ENCODE measurements at places on chromosomes 2 and 18. TPM values are rescaled to one million over a fixed set of nuclear protein-coding genes. Genes with fewer than 3 reads are reported as not detected.

- DNase-seq: no peak
These were observed 35.5 kb downstream of the STAT1 start for GRCh38 chr2:190978389-190979053.

DNA sequence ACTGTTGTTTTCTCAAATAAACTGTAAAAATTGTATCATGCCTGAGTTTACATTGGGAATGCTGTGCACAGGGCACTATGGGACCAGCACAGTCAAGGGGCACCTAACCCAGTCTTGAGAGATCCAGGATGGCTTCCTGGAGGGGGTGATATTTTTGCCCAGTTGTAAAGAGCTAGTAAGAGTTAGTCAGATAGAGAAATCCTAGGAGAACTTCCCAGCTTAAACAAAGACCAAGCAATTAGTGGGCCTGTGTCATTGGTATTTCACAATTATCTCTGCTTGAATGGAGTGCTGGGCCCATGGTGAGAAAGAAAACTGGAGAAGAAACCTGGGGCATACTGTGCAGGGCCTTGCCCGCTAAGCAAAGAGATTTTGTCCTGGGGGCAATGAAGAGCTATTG, 12.2 kb downstream of the XDH start:
- no peak for DNase-seq

GRCh38 chr2:223635080-223635479, 32.9 kb upstream of the SCG2 start:
- no peak for DNase-seq

DNA sequence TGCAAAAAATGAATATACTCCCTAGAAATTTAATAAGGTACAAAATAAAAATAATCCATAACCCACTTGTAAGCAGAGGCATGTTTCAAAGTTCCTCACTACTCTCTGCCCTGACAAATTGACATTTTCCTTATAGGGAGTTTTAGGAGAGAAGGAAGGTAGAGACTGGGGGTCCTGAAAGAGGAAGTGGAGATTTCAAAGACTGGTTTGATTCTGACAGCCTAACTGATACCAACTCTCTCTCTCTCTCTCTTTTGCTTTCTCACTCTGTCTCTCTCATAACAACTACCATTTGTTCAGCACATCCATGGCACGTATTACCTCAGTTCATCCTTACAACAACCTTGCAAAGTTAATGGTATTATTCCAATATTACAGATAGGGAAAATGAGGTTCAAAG, 18.6 kb downstream of the FZD7 start:
- no peak for DNase-seq

- no peak for DNase-seq
These were observed 18.8 kb downstream of the TSHZ1 start for GRCh38 chr18:75229437-75229836.

- DNase-seq: no peak
These were observed 174.5 kb downstream of the TCF4 start for GRCh38 chr18:55413474-55413873.

DNA sequence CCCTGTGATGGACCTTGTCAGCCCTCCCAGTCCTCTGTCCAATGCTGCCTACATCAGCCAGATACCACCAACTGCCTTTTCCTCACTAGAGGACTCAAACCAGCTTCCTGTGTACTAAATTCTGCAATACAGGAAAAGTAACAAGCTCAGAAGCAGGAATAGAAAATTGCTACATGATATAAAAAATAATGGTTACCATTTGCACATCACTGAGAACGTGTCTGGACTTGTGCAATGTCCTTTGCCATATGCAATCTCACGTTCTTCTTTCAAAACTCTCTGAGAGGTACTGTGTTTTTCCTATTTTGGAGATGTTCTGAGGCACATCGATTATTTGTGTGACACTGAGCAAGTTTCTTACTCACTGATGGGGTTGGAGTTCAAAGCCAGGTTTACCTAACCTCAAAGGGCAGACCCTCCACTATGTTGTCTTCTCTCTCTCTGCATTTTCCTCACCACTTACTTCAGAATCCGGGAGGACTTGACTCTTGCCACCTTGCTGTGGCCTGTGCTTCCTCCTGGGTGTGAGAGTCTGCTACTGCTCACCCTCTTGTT, 12.1 kb downstream of the UPP2 start:
- no peak for DNase-seq

DNA sequence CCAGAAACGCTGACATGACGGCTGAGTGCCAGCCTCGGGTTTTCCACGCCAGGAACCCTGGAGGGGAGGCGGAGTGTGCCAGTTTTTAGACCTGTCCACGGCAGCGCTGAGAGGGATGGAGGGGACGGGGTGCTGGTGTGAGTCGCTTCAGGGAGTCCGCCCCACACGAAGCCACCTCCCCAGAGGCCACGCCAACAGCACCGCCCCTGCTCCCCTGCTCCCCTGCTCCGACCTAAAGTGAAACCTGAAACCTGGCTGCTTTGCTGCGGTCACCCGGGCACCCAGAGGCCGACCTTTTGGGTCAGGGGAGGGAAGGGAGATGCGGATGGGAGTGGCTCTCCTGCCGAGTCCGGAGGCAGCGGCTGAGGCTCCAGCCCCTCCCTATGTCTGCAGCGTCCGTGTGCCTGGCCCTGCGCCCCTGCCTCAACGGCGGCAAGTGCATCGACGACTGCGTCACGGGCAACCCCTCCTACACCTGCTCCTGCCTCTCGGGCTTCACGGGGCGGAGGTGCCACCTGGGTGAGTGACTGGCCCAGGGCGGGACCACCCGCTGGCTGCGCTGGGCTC, 38.1 kb downstream of the SNED1 start:
- peak; percentile 61 for DNase-seq

- no peak for DNase-seq
These were observed 93.1 kb downstream of the SPATS2L start for GRCh38 chr2:200399636-200400035.

The CCDC74B gene
- 0.59 TPM for polyA plus RNA-seq

- DNase-seq: no peak
These were observed 166.0 kb downstream of the SOCS6 start for GRCh38 chr18:70454704-70455322.

DNA sequence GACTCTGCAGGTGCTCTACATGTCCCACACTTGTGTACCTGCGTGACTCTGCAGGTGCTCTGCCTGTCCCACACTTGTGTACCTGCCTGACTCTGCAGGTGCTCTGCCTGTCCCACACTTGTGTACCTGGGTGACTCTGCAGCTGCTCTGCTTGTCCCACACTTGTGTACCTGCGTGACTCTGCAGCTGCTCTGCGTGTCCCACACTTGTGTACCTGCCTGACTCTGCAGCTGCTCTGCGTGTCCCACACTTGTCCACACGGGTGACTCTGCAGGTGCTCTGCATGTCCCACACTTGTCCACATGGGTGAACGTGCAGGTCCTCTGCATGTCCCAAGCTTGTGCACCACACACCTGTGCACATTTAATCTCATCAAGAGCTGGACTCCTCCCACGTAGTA, 576.7 kb upstream of the SALL3 start:
- no peak for DNase-seq

The OR6B2 gene
- not detected for polyA plus RNA-seq

GRCh38 chr2:224359569-224359968, 42.3 kb downstream of the FAM124B start:
- DNase-seq: no peak

DNA sequence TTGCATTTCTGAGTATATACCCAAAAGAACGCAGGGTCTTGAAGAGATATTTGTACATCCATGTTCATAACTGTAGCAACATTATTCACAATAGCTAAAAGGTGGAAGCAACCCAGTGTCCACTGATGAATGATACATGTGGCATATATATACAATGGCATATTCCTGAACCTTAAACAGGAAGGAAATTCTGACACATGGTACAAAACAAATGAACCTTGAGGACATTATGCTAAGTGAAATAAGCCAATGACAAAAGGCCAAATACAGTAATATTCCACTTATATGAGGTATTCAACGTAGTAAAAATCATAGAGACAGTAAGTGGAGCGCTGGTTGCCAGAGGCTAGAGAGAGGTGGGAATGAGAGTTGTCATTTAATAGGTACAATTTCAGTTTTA, 8.1 kb downstream of the AAK1 start:
- DNase-seq: no peak

DNA sequence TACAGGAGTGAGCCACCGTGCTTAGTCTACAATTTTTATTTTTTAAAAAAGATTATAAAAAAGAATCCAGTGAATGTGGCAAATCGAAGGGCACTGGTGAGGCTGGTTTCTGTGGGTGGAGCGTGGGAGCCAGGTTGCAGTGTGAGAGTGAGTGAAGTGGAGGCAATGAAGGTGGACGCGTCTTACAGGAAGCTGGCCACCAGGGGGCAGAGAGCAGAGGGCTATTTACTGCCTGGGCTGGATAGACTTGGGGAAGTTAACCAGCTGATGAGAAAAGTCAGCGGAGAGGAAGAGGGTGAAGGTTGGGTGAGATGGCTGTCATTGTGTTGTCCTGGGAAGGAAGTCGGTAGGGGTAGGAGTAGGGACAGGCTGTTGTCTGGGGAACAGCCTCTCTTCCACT, 6.8 kb downstream of the SCTR start:
- no peak for DNase-seq

DNA sequence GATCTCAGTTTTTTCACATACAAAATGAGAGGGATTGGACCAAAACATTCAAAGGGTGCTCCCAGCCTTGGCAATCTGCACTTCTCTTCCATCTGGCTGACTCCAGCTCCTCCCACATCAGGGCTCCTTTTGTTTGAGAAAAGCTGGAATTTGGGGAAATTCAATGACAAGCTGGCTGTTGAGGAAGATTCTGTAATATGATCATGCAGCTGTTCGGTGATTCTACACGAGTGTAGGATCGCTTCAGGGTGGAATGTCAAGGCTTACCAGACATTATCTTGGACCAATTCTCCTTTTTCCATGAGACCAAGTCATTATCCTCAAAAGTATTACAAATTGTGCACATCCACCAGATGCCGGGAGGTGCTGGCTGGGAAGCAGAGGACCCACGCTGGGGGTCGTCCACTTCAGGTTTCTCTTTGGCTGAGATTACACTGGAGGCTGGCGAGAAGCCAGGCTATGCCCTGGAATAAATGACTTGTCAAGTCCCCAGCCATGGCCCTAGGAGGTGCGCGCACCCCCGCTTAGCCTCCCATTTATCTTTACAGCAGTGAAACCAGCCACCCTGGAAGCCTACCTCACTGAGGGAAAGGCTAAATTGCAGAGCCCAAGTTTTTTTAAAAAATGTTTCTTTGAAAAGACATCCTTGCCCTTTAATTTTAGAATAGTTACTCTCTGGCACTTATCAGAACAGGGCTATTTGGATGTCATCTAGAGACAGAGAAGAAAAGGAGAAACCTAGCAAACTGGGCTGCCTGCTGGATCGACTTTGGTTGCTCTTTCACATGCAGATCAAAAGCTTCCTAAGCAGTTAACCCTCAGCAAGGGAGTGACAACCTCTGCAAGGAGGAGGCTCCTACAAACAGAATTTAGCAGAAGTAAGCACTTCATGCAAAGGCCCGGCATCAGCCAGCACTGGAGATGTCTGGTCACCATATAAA, 42.5 kb upstream of the LCLAT1 start:
- DNase-seq: no peak

The AKAIN1 gene
- polyA plus RNA-seq: not detected

The ARHGEF33 gene
- not detected for polyA plus RNA-seq

GRCh38 chr18:46439037-46439436, 218.0 kb downstream of the LOXHD1 start:
- no peak for DNase-seq

The EGR4 gene
- not detected for polyA plus RNA-seq

DNA sequence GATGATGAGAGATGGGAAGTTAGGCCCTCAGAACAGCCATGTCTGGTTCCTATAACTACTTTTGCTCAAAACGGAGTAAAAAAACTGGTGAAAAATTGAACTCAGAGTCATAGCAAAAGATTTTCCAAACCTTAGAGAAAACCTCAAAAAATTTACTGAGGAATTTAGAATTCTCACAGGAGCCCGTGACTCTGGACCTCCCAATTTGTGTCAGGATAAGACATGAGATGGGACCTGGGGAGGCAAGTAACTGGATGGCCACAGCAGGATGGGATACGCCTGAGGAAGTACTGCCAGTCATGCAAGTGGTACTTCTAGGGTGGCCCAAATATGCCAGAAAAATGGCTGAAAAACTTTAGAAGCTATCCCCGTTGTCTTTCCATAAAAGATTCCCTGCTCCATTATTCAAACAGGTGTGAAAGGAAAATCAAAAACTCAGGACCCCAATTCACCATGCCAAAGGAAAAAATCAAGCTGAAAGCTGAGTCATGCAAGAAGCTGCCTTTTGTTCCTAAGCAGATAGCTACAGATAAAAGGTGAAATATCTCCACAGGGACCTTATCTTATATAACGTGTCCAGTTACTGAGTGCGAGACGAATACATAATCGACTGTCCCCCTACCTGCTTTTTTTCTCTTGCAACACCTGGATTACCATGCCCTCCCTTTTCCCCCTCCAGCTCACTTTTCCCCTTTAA, 34.1 kb upstream of the LIPG start:
- DNase-seq: no peak

The IL36A gene
- polyA plus RNA-seq: not detected

- no peak for DNase-seq
These were observed 19.5 kb downstream of the RBM44 start for GRCh38 chr2:237818066-237818473.

GRCh38 chr2:238286987-238287736, 1.2 kb downstream of the PER2 start:
- no peak for DNase-seq

The ANKRD23 gene
- polyA plus RNA-seq: 0.47 TPM

GRCh38 chr2:5982903-5983265, 290.7 kb downstream of the SOX11 start:
- DNase-seq: no peak

DNA sequence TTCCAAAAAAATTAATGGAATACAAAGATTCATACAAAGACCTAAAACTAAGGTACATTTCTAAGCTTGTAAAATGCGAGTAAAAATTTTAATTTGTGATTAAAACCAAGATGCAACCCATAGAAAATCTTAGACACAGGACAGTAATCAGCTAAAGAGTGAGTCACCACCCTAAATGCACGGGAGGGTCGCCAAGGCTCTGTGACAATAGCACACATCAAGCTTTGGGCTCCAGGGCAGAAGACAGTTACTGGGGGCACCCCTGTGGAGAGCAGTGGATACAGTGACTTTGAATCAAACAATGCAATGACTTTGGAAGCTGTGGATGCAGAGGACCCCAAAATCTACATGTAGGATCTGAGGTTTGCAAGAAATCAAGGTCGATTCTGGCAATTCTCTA, 7.5 kb downstream of the FLACC1 start:
- DNase-seq: no peak

Measured in CD8-positive, alpha-beta memory T cell (primary cell).